ENCODE measurements at places on chromosomes 2 and 18.
A peak's percentile ranks its signal among the peaks of the same experiment; 100 is the strongest.

- no peak for DNase-seq
These were observed at the start of gene CNGA3 for GRCh38 chr2:98346311-98347236. Gene CNGA3 (plus strand): TSS chr2:98346456. CDS start chr2:98369976, 23,520 bp downstream.

DNA sequence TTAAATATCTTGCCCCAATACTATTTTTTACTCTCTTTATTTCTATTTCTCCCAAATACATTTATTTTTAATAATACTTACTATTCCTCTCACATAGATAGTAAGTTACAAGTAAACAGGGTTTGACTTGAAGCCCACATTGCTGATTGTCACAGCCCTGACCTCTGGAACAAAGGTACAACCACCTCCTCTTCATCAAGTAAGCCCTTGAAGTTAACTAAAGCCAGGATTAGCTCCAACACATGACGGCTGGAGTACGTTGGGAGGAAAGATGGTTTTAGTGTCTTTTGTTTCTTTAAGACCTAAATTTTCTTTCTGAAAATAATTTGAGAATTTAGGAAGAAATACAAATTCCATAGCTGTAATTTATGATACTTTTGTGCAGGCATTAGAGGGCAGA lies 949 bp downstream of the MYOM1 start:
- no peak for DNase-seq

DNA sequence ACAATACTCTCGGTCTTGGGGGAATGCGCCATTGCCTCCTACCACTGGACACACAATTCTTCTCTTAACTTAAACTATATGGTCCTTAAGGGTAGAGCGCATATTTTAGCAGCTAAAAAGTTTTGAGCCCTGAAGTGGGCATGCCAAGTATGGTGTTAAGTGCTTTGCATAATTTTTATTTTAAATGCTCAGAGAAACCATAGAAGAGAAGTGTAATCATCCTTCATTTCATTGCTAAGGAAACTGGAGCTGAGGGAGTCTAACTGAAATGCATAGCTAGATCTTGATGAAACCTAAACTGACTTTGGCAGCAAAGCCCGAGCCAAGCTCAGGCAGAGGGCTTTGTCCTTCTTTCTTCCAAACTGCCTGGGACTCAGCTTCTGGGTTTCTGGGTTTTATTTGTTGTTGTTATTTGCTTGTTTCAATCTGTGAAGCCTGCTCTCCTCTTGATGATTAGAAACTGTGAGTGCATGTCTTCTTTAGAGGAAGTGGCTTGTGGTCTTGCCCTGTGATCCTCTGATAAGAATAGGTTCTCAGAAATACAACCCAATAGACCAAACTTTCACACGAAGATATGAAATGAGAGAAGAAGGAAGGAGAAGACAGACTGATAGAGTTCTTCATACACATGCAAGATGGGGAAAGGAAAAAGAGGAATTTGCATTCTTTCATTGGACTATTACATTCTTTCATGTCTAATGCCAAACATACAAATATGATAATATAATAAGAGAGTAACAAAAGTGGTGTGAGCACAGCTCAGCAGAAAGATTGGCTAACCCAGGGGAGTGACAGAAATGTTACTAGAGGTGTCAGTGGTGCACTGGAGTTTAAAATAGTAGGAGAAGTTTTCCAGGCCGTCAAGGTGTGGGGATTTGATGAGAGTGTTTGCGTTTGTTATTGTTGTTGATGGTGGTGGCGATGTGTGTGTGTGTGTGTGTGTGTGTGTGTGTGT lies 7.5 kb upstream of the RNF144A start:
- no peak for DNase-seq

- DNase-seq, result no peak
These were observed 172.4 kb downstream of the LRATD1 start for GRCh38 chr2:14804902-14805301.

DNA sequence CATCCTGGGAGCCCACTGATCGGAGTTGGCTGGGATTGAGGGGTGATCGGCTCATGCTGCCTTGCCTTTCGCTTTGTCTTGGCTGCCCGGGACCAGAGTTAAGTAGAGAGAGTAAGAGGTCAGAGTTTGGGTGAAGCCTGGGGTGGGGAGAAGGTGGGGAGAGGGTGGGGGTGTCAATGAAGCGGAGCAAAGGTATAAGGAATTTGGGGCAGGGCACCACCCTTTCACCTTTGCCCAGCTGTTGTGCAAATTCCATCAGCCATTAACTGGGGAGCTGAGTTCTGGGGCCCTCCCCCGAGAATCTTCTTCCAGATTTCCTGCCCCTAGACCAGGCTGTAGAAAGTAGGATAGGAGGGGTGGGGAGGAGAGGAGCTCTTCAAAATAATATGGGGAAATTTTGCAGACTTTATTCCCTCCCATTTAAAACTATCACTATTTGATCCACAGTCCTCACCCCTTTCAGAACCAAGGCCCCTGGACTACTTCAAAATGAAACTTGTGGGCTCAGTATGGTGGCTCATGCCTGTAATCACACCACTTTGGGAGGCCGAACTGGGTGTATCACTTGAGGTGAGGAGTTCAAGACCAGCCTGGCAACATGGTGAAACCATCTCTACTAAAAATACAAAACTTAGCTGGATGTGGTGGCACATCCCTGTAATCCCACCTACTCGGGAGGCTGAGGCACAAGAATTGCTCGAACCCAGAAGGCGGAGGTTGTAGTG lies at the start of gene SLC23A3:
Gene SLC23A3 (minus strand): TSS at position 100 of the 725 bp plus-strand sequence. CDS start 45 bp downstream, at position 55.
- peak; percentile 57 for DNase-seq
